Spinal cord (tissue), 10 donors: ENCODE measurements at places on chromosomes 11 and 22.

DNA sequence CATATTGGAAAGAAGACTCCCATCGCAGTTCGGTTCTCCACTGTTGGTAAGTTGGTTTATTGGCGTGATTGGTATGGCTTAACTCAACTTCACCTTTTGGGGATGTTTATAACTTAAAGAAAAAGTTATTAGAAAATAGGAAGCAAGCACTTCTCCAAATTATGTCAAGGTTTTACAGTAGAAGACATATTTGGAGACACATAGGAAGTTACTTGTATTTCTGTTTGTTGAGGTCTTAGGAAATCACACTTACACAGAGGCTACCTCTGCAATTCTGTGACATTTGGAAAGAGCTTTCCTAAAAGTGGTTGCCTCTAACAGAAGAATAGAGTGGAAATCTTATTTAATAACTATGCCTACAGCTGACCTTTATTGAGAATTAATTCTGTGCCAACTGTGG lies 12.3 kb downstream of the CAT start:
- DNase-seq: no peak

- peak; percentile 54 for DNase-seq
These were observed 168.8 kb downstream of the RCN1 start for GRCh38 chr11:32259641-32260081.

DNA sequence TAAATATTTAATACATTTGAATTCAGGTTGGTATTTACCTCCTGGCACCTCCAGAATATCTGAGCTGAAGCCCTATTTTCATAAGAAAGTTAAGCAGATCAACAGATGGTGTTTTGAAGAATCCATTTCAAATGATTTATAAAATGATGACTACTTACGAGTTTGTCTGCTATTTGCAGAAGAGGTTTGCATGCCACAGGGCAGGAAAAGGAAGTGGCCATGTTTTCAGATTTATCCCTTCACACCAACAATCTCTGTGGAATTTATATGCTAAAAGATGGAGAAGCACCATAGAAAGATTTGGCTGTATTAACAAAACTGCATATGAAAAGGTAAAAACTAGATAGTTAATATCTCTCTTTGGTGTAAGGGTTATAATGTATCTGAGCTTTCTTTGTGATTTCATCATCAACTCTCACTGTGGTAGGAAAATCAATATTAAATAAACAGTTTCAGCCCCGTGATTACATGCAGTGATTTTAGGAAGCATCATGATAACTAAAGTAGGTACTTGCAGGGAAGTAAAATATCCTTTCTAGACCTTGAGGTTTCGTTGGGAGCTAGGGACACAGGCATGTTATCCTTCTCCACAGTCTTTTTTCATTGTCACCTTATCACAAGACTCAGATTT lies 2.6 kb downstream of the BMAL1 start:
- DNase-seq: no peak

DNA sequence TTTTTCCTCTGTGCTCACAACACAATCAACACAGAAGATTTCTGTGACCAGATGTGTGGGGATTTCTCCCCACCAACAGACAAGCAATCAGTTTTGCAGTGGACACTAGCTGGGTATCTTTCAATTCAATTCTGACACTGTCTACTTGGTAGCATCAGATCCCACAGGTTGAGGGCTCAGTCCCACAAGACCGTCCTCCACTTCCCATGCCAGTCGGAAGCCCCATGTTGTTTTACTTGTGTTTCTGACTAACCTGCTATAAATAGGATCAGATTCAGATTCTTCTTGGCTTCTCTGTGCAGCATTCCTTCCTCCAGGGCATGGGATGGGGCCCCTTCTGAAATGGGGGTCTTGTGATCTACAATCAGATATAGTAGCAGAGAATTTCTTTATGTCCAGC lies 19.6 kb downstream of the ACER3 start:
- no peak for DNase-seq

DNA sequence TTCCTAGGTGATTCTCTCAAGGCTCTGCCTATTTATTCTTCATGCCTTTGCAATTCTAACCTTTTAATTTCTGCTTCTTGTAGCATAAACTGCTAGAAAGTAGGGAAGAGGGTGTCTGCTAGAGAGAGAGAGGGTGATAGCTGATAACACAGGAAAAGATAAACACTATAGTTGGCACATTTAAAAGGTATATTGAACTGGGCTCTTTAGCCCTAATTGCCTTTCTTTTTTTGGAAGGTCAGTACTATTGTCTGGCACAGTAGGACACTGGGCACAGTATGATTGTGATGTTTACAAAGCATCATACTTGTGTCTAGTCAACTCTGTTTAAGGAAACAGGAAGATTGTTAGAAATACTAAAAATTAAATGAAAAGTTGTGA lies 33.3 kb downstream of the TEAD1 start:
- no peak for DNase-seq

DNA sequence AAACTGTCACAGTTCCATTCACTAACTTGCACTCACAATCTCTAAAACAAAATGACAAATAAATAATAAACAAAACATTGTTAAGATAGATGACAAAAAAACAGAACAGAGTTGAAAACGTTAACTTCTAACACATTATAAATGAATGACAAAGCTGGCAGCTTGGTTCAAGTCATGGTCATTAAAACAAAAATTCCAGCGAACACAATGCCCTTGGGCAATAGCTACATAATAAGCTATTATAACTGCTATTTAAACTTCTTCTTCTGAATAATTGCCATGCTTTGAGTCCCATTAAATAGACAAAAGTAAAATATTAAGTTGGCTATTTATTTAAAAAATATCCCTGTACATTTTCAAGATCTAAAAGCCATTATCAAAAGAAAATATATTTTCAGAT lies 54.7 kb downstream of the PICALM start:
- DNase-seq: peak; percentile 5
